ENCODE measurements at places on chromosomes 2 and 18.
A peak's percentile ranks its signal among the peaks of the same experiment; 100 is the strongest.

DNA sequence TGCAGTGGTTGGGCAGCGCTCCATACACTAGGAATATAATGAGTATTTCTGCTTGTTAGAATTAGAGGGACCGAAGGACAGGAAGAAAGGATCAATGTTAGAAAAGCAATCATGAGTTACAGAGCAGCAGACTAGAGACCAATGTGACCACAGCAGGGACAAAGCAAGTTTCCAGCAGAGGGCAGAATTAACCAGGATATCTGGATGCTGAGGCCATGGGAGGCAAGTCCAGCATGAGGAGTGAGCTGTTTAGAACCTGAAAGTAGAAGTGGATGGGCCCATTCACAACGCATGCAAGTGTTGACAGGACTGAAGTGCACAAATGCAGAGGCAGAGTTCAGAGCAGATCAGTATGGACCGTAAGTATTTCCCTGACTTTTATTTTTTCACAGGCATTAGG is 910.4 kb upstream of the GYPC start:
- DNase-seq, result no peak

DNA sequence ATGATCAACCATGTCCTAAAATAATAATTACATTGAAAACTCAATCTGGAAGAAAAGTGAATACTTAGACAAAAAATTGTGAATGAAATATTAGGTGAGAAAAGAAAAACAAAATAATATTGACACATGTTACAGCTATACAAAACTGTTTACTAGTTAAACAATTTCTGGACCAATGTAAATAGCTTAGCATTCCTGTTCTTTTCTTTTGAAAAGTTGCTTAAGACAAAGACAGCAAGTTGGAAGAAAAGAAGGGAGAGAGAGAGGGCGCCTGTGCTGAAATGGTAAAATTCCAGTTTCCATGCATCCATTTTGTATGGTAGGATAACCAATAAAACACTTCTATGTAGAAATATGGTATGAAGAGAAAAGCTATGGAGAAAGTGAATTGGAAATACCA is 94.1 kb upstream of the RFX8 start:
- DNase-seq, result no peak

GRCh38 chr2:106798826-106799552 is 87.0 kb downstream of the ST6GAL2 start:
- no peak for DNase-seq

DNA sequence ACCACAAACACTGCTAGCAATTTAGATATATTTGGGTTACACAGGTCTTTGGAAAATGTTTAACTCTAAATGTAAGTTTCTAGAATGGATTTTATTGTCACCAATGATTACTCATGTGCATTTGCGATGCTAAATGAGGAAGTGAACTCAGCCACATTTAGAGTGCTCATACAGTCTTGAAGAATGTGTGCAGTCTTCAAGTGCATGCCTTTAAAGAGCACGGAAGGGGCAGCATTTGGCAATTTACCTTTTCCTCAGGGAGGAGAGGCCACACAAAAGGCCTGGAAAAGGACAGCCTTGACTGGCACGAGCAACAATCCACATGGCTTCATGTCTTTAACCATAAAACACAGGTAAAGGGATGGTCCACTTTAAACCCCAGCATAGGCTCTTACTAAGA is 78.5 kb upstream of the STK17B start:
- no peak for DNase-seq

DNA sequence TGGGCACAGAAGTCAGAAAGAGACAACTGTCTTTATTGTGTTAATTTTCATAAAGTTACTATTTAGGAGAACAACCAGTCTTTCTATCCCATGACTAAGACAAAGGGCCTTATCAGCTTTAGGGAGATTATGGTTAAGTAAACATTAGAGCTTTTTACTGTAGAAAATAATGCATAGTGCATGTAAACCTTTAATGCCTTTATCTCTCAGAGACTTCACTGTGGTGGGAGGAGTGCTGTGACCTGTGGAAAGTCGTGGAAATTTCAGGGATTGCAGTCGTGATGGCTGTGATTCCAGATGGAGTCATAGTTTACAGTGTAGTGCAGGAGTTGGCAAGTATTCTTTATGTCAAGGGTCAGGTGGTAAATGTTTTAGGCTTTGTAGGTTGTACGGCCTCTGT is 15.8 kb downstream of the ZNF236 start:
- no peak for DNase-seq

- DNase-seq, result no peak
Measured at GRCh38 chr2:155070489-155070888, 372.0 kb downstream of the KCNJ3 start.

DNA sequence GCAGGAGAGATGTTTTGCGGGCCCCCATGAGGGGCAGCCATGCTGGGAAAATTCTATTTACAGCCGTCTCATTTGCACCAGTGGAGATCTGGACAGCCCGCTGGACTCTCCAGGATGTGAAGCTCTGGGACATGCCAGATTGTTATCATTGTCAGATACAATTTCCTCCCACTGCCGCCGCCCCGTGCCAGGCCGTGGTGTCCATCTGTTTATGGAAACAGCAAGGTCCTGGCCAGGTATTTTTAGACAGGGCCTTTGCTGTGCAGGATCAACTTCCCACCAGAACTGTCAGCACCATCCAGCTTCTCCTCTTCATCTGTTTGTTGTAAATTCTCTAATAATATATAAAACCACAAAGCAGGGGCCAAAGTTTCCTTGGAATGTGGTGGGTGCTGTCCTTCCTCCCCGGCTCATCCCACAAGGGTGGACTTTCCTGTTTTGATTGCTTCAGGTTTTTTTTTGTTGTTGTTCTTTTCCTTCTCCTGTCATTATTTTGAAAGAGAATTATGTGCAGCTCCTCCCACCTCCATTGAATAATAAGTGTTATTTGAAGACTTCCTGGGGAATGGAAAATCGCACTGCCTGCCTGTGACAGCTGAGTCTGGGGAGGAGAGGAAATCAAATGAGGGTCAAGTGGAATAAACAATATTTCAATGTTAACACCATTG is 398.1 kb downstream of the TNS1 start:
- DNase-seq, result no peak

DNA sequence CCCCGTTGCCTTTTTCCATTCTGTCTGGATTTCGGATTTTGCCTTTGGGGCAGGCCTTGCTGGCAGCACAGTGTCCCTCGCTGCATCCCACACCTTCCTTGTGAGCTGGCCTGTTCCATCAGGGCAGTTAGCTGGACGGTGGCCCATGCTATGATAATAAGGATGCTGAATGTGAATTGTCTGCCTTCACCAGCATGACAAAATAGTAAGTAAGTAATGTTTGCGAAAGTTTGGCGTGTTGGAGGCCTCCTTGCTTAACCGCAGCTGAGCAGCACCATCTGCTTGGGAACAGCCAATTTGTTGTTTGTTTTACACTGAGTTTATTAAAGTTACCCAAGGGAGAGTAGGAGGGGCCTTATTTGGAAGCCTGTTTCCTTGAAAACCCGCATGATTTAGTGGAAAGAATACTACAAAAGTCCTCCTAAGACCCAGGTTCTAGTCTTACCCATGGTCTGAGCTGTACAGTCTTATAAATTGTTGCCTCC is 469.7 kb upstream of the FANCL start:
- DNase-seq, result no peak

GRCh38 chr2:195308163-195308562 is 348.9 kb upstream of the SLC39A10 start:
- DNase-seq, result no peak

GRCh38 chr2:129619471-129619870 is 360.0 kb upstream of the RAB6C start:
- DNase-seq, result no peak

GRCh38 chr18:30852980-30853379 is 189.6 kb downstream of the DSC3 start:
- DNase-seq, result no peak

DNA sequence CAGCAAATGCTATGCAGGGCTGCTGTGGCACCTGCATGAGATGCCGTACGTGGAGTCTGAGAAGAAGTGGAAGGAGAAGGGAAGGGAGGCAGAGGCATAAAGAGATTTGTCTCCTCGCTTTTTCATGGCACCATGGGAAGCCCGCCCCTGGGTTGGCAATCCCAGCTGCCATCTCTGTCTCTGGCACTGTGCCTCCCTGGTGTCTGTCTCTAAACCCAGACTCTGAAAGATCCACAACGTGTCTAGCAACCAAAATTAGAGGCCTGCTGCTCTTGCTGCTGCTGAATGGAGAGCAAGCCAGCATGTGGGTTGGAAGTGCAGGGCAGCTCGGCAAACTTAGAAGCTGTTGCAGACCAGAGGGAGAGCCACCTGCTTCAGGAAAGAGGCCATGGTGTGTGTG is 53.1 kb downstream of the INO80C start:
- no peak for DNase-seq

- no peak for DNase-seq
Measured at GRCh38 chr2:222142027-222142426, 156.8 kb downstream of the PAX3 start.

DNA sequence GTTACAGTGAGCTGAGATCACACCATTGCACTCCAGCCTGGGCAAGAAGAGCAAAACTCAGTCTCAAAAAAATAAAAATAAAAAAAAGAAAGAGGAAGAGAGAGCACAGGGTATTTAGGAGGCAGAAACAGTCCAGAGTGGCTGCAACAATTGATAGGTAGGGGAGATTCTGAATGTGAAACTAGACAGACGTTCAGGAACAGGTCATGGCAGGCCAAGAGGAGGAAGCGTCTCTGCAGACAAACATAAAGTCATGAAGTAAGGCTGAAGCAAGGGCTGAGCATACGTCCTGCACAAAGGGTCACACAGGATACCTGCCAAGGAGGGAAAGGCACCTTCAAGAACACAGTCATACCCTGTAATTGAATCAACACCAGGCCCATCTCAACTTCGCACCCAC is 64.1 kb upstream of the ZNF532 start:
- no peak for DNase-seq

- DNase-seq, result no peak
Measured at GRCh38 chr2:126720638-126721037, 64.7 kb downstream of the GYPC start.

GRCh38 chr2:167388497-167388896 is 500.2 kb downstream of the XIRP2 start:
- no peak for DNase-seq

- peak; percentile 4 for DNase-seq
Measured at GRCh38 chr2:74690571-74690970, 36.5 kb downstream of the SEMA4F start.

DNA sequence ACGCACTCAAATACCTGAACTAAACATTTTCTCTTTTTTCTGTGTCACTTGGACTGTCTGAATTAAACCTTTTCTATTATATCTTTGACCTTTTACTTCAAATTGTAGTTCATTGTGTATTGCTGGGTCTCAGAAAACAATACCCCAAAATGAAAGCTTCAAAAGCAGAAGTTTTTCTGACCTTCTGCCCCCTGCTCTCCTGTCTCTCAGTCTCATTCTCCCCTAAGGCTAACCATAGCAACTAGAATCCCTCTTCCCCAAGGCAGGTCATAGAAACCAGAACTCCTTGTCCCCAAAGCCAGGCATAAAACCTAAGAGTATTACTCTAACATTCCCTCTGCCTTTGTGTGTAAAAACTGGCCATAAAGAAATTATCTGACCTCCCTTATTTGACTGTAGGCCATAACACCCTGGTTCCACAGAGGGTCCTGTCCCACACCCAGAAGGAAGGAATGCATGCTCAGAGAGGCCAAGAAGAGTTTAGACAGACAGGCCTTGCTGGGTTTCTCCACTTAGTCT is 93.5 kb upstream of the B3GNT2 start:
- no peak for DNase-seq

DNA sequence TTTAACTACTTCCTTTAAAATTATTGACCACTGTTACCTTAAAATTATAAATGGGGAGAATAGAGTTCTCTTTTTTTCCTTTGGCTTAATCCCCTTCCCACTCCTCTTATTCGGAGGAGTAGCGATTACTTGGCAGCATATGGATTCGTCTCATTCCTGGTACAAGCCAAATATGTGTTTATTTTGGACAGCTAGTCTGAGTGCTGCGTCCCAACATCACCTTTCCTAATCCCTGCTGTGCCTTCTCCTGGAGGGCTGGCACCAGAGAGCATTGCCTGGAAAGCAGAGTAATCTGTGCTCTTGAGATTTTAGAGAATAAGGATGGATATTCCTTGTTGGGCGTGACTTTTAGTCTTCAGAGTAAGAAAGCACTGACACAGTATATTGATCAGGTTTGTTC is 185.6 kb downstream of the AGAP1 start:
- DNase-seq, result no peak

DNA sequence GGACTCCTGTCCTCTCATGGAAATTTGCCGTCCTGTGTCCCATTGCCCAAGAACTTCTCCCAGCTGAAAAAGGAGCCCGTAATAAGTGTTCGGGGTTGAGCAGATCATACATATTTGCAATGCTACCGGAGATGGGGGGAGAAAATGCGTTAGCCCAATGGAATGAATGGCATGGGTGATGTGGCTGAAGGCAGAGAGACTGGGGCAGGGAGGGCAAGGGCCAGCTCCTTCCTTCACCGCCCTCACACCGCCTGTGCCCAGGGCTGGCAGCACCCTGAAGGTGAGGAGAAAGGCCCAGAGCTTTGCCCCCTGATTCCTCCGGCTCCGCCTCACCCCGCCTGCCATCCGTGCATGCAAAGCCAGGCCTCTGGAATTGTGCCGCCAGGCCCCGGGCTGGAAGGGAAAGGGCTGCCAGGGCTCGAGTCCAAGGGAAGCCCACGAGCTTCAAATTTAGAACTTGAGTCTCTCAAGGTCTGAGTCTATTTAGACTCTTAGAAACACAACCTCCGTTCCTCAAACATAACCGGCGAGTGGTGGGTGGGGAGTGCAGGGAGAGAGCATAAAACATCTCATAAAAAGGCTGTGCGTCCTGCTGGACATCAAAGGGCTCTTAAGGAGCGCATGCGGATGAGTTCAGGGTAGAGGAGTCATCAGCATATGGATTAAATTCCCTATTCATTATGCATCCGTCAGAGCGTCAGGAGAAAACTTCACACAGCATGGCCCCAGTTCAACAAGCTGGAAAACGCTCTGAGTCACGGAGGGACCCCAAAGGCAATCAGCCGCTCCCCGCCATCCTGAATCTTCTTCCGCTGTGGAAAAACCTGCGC is 121.7 kb upstream of the GLI2 start:
- no peak for DNase-seq

DNA sequence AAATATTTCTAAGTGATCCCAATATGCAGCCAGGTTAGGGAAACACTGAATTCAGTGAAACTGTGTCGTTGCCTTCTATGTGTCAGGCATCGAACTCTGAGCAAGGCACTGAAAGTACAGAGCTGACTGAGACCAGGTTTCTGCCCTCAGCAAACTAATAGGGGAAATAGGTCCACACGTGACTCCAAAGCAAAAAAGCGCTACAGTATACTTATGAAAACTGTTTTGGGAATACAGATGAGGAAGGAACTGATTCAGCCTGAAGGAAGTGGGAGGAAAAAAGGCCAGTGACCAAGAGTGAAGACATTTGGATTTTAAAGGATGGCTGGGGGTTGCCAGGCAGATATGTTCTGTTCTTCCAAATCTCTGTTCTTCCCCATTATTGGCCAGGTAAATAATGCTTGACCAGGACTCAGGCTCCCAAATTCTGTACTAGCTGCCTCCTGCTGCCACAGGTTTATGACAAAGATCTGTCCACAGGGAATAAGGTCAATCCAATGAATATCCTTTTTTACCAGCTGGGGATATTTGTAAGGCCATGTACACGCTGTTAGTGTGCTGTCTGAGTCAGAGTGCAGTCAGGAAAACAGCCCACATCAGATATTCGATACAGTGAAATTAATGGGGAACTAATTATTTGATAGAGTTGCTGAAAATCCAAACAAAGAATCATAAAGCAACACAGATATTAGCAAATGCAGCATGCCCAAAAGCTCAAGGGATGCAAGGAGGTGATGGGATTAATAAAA is 24.5 kb upstream of the INPP4A start:
- no peak for DNase-seq

GRCh38 chr18:67456711-67457110 is 59.8 kb downstream of the DSEL start:
- no peak for DNase-seq
